AG09319 (cell line): ENCODE measurements at places on chromosomes 13 and 19.

DNA sequence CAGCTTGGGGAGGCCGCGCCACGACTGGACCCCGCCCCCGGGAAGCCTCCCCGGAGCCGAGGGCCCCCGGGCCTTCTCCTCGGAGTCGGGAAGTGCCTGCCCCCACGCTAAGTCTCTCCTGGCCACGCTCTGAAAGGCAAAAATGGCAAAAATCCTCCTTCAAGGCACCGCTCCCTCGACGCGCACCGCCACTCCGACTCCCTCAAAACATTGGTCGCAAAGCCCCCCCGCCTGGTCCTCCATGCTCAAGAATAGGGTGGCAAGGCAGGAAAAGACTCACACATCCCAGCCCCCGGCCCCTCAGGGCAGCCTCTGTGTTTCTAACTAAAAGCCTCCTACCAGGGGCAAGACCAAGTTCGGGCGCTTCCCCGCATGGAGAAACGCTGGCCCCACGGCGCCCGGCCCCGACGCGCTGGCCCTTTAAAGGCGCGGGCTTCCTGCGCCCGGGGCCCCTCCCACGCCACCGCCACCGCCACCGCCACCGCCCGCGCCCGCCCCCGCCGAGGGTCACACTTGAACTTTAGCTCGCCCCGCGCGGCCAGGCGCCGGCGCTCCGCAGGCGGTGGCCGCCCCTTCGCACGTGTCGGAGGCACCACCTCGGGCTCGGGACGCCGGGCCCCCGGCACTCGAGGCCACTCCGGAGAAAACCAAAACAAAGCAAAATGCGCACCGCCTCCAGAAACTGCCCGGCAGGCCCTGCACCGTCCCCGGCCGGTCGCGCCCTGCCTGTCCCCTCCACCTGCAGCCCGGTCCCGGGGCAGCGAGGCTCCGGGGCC, 1.9 kb downstream of the FOXO1 start:
- DNase-seq = no peak

GRCh38 chr13:105220881-105221280, 1314.6 kb downstream of the EFNB2 start:
- DNase-seq = no peak

DNA sequence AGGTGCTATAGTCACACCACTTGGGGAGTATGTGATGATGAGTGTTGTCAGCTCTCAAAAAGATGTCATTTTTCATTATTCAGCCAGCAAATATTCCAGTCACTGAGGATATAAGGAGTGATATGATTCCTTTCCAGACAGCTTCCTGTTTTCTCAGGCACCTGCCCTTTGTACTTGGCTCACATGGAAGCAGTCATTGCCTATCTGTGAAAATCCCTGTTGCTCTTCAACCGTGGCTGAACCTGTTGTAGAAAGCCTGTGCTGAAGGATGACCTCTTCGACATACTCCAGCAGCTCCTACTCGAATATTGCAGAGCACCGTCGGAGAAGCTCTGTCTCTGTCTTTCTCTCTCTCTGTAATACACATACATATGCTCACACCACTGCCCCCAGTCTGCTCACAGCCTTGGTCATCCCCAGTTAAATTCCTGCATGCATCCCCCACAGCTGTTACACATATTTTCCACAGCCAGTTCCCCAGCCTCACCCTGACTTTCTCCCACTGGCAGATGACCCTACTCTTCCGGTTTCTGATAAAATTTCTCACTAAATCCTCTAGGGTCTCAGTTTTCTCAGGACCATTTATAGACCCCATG, 204.2 kb upstream of the ARGLU1 start:
- DNase-seq = no peak

DNA sequence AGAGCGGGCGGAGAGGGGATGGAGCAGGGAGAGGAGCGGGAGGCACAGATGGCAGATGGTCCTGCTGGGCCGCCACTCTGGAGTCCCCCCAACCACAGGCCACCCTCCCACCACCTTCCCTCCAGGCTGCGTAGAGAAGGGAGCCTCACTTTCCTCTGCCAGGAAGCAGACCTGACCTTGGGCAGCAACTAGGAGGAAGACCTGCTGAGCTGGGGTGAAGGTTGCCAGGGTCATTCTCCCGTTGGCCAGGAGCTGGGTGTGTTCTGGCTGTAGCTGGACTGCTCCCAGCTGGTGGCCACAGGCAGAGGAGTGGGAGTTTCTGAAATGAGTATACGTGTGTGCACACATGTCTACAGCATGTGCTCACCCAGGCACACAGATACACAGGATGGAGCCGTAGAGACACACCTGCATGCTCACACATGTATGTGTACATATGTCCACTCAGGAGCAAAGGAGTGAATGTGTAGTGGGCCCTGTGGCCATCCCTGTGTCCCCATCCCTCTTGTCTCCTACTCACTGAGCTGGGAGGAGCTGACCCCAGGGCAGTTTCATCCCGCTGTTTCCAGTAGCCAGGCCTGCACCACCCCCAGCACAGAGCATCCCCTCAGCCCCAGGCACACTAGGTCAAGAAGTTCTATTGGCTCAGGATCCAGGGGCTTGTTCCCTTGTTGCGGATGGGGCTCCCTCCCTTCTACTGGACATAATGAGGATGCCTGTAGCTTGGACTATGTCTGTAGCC, 53.0 kb downstream of the CHST8 start:
- DNase-seq = no peak

- peak; percentile 54 for DNase-seq
Observed at GRCh38 chr19:13155472-13156359, 5.5 kb downstream of the IER2 start.

- DNase-seq = no peak
Observed at GRCh38 chr13:32878163-32878562, 138.1 kb upstream of the KL start.
